ENCODE measurements at places on chromosomes 3 and 15.

DNA sequence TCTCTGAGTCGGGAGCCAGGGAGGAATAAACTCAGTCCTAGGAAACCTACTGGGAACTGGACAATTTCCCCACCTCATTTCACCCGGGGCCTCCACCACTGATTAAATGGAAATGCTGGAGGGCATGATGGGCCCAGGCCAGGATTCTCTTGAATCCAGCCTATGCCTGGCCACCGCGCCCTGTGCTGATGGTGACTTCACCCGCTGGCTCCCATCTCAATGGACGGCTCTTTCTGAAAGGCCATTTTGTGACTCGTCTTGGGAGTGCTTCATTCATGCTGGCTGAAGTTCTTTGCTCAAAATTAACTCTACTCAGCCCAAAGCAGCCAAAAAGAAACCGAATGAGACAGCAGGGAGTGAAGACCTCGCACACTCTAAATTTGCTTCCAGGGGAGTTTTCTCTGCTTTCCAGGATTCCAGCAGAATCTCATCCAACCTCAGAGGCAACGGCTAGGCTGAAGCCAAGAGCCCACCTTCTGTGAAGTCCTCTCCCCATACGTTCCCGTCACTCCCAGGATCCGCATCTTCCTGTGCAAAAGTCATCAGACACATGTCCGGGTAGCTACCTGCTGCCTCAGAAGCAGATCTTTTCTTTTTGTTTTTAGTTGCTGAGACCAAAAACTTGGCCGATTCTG, 266.0 kb upstream of the ICE2 start:
- DNase-seq, result no peak

DNA sequence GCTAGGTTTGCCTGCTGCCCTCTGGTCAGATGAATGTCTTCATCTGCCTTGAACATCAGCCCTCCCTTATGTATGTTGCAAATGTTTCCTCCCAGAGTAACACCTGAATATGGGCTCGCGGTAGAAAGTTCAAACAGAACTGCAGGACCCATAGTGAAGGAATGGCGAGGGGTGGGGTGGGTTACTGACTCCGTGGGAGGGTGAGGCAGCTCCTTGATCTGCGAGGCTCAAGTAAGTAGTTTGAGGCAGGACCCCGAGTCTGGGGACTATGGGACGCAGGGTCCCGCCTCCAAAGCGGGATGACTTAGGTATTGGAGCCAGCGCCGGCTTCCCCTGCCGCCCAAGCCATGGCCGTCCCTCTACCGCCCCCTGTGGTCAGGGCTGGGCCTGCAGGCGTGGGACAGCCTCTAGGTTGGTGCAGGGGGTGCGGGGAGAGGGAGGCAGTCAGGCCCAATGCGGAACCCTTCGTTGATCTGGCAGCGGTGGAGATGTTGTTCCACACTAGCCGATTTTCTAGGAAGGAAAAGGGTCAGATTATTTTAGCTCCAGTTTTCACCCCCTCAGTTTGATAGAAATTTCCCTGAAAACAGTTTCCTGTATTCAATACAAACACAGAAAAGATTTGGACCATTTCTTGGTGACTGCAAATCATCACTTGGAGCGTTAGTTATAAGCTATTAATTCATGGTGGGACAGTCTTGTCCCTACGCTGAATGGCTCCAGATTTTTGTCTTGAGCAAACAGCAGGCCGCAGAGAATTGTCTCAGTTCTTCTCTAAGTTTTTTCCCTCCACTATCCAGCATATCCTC, 72.3 kb downstream of the CORO2B start:
- peak; percentile 98 for DNase-seq

DNA sequence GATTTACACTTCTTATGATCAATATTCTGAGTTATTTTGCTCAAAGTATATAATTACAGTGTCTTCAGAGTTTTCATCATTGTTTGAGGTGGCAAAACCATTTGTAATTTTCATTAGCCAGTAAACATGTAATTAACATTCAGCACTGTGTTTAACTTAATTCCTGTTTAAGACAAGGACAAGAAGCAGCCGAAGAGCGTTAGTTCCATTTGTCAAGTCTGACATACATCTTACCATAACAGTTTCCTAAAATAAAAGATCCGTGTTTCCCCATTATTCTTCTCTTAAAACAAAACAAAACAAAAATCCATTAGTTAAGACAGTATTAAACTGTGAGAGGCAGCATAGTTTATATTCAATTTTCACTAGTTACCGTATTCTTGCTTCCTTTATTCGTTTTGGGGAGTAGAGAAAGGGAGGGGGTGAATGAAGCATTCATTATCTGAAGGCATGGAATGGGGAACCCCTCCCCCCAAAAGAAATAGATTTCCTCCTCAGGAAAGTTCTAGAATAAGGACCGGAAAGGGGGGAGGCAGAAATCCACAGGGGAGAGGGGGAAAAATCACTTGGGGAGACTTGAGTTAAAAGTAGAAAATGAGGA, 5.5 kb upstream of the NR2F2 start:
- no peak for DNase-seq

DNA sequence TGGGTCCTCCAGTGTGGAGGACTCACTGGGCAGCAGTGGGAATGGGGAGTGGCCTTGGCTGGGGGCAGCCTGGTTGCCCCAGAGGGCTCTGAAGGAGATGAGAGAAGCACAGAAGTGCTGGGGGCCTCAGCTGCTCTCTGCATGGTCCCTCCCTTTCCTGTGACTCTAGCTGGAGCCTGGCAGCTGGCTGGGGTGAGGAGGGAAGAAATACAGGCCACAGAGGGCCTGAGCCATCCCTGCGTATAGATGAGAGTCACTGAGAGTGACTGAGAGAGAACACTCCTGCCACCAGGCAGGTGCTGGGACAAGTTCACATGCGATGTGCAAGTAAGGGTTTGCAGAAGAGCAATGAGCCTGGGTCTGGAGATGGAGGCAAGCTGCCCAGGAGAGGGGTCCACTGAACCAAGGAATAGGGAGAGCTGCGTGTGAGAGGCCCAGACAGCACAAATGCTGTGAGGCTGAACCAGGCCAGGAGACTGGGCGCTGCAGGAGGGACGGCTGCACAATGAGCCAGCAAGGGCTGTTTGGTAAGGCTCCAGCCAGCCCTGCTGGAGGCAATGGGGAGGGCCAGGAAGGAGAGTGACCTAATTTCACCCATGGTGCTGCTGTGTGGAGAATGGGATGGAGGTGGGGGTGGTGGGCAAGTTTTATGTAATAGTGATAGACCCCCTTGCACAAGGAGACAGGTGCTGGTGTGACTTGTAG, 87.2 kb downstream of the CLSTN2 start:
- DNase-seq, result no peak

GRCh38 chr3:3615533-3615932, 183.7 kb upstream of the LRRN1 start:
- no peak for DNase-seq
